NAMALWA (cell line): ENCODE measurements at places on chromosomes 3 and 15.

DNA sequence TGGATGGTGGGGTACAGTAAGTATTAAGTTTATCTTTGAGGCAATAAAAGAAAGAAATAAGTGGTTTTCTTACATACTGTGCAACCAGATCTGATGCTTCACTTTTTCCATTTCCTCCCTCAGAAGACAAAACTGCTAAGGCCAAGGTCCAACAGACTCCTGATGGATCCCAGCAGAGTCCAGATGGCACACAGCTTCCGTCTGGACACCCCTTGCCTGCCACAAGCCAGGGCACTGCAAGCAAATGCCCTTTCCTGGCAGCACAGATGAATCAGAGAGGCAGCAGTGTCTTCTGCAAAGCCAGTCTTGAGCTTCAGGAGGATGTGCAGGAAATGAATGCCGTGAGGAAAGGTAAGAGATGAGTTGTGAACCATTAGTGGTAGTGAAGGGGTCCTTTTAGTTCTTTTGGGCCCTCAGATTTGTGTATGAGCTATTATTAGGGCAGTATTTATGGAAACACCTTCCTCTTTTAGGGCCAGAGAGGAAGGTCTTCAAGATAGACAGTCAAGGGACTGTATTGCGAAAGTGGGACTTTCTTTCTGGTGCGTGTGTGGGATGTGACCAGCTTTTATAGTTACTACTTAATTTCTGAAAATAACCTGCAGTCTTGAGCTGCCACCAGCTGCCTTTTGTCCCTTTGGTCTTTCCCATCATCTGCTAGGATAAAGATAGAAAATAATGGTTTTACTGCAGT, 4.6 kb downstream of the ALAS1 start:
- no peak for DNase-seq

GRCh38 chr3:4719046-4719501, 225.9 kb downstream of the ITPR1 start:
- DNase-seq, result no peak

DNA sequence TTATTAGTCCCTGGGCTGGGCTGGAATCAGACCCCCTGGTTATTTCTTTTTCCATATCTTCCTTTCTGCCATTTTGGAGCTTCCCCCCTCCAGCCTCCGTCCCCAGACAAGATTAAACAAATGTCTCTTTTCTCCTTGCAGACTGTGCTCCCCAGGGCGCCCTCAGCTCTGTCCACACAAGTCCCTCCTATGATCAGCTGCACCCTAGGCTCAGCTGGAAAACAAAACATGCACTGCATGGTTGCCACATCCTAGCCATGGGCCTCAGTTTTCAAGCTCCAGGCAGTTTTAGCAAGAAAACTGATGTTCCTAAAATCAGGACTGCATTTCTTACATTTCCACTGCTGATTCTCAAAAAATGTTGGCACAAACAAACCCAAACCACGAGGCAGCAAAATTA, 23.5 kb upstream of the RFTN1 start:
- DNase-seq, result no peak

GRCh38 chr3:87435926-87436620, 159.7 kb upstream of the POU1F1 start:
- no peak for DNase-seq

DNA sequence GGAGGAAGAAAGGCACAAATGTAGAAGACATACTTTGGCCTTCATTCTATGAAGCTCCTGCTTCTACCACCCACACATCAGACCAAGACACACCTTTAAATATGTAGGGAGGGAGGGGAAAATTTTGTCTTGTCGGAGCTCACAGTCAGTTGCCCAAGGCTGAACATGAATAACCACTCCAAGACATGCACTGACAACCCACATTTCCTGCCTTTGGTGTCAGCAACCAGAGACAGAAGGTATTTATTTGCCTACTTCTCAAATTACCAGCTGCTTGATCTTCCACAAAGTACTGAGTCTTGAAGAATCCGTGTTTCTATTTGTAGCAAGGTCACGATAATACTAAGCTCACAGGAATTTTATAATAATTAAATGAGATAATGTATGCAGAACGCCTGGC, 169.7 kb downstream of the KCNMB2 start:
- DNase-seq, result no peak

DNA sequence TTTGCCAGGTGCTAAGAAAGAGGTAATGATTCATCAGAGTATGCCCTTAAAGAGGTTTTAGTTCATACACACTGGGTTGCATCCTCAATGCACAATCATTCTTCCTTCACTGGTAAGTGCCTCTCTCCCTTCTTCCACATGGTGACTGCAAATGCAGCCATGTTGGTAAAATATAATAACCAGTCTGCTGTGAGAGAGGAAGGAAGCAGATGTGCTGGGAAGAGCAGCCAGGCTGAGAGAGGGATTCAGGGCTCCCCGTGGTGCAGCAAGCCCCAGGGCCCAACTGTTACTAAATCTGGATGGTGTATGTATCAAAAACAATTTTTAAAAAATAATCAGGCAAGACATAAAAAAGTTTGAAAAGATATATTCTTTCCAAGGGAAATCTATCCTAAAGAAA, 498.1 kb downstream of the MAGI1 start:
- DNase-seq, result no peak

GRCh38 chr3:133209871-133210550, 171.8 kb downstream of the TMEM108 start:
- peak; percentile 27 for DNase-seq

DNA sequence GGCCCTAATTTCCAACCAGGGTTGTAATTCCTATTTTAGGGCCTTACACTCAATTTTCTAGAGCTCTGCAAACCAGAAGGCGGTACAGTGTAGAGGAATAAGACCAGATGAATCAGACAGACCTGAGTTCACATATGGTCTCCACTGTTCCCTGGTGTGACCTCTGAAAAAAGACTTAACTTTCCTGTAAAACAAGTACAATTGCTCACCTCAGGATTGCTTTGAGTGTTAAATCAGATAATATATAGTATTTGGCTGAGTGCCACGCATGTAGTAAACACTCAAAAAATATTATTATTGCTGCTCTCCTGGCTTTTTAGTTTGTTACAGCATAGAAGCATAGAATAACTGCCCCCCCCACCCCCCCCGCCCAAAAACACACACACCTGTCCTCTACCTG, 51.0 kb upstream of the STT3B start:
- DNase-seq, result no peak
